ENCODE measurements at places on chromosomes 11 and 22.

GRCh38 chr11:68337399-68337835 lies 25.0 kb downstream of the LRP5 start:
- no peak for DNase-seq

- no peak for DNase-seq
Observed at GRCh38 chr11:91688672-91689071, 535.9 kb upstream of the FAT3 start.

DNA sequence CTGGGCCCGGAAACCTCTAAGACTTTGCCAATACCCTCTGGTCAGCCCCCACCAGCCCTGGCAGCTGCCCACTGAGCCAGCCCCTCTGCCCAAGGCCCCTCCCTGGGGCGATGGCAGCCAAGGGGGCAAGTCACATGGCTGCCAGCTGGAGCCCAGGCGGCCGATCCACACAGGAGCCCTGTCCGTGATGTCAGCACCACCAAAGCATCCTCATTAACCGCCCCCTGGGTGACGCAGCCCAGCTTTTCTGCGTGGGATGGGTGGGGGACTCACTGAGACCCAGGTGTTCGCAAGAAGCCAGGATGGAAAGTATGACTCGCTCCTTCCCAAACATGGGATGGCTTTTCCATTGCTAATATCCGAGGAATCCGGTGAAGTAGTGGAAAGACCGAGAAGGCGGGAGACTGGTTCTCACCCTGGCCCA lies 46.6 kb upstream of the WNT7B start:
- no peak for DNase-seq

- no peak for DNase-seq
Observed at GRCh38 chr11:104565583-104565961, 332.7 kb downstream of the CASP12 start.

DNA sequence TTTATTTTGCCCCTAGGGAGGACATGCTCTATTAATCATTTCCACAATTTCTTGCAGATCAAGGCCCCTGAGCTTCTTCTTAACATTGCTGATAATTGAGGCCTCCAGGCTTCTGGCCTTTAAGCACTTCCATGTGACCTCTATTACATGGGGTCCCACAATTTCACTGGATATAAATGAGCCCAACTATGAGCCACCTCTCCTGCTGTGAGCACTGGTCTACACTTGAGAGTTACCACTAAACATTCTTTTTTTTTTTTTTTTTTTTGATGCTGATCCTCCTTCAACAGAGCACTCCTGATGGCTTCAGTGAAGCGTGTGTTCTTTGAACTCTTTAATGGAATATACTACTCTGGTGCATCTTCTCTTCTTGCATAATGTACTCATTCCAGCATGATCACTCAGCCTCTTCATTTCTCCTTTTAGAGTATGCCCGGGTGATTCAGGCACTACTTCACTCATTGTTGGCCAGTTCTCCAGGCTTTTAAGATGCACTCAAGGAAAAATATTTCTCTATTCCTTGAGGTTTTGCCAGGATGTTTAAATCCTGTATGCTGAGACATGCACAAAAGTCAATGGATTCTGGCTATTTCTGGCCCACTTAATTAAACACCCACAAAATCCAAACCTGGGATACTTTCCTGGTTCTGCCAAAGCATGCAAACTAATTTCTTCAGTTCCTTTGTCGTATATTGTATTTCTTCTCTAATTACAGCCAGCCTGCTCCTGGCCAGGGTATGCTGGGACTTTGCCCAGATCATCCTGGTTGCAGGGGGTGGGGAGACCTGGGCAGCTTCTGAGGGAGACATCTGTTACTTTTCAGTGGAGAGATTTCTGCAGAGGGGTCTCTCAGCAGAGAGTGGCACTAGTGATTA lies 257.8 kb upstream of the LUZP2 start:
- DNase-seq, result no peak

GRCh38 chr11:84241343-84242131 lies 955.4 kb upstream of the CCDC90B start:
- DNase-seq, result no peak

GRCh38 chr11:3905080-3905953 lies 49.9 kb downstream of the STIM1 start:
- DNase-seq, result peak; percentile 93

- DNase-seq, result peak; percentile 80
Observed at GRCh38 chr11:34234086-34234740, 123.6 kb downstream of the ABTB2 start.

DNA sequence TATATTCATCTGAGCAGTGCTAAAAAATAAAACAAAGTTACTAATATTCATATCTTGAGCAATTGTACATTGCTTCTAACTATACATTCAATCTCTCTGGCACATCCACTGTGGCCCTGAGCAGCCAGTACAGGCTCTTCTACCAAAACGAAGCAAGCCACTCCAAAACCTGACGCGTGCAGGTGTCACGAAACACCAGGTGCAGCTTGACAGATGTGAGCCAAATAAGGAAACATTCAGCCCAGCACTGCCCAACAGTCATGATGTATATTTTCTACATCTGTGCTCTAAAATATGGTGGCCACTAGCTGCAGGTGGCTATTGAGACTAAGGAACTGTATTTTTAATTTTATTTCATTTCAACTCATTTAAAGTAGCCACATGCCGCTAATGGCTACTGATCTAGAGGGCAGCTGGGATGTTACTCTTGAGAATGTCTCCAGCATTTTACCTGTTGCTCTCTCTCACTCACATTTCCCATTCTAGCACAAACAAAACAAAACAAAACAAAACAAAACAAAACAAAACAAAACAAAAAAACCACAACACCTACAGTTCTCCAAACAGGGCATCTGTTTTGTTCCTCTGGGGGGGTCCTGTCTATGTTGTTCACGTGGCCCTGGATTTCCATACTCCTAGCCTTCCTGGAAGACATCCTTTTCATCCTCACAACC lies 77.7 kb downstream of the LARGE1 start:
- DNase-seq, result no peak

GRCh38 chr11:3879967-3880542 lies 24.6 kb downstream of the STIM1 start:
- DNase-seq, result peak; percentile 66

DNA sequence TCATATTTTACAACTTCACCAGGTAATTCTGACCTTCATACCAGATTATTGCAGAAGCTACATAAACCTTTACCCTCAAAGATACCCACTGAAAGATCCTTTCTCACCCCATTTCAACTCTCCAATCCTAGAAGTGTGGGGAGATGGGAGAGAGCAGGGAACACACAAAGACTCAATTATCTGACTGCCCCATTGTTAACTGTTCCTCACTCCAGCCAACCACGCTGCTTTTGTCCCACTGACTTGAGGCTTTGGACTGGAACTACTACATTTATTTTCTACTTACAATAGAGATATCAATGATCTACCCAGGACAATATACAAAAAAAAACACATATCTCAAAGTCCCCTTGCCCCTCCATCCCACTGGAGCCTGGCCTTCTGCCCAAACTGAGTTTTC lies 44.7 kb upstream of the SLN start:
- no peak for DNase-seq

DNA sequence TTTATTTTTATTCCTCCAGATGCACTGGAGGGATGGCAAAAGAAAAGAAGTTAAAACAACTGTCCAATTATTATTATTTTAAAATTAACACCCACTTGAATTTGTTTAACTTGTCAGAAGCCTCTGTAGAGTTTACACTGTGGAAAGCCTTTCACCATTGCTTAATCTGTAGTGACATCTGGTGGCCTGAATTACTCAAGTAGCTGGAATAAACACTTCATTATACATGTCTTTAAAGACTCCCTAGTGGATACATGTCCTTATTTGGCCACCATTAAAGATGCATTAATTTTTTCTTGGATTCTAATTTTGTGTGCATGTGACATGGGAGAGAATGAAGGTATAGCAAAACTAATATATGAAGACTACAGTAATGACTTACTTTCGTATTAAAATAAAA lies 1496.5 kb downstream of the FAM181B start:
- DNase-seq, result peak; percentile 61

DNA sequence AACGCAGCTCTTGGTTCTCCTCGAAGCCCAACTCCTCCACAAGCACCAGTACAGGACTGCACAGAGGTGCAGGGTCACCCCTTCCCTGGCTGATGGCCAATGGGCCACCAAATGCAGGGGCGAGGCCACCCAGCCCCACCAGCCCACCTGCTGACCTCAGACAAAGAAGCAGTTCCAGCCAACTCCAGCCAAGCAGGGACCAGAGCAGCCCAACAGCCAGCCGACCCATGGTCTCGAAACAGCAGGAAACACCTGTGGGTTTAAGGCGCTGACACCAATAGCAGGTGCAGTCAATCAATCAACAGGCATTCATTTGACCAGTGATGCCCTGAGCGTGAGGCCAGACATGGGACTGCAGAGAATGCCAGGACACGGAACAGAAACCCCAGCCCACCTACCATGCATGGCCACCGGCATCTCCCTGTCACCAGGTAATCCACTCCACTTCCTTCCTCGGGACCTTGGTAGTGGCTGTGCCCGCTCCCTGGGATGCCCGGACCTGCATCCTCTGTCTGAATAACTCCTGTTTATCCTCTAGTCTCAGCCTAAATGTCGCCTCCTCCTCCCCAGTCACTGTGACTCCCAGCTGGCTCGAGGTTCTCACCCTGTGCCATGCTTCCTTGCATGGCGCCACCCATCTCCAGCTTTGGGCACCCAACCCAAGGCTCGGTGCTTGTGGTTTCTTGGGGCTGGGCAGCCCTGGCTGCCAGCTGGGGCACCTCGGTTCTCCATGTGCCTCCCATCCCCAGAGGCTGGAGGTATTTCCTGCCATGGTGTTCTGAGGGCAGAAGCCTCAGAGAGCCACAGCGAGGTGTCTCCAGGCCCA lies 1475.4 kb downstream of the BRD1 start:
- no peak for DNase-seq

GRCh38 chr22:50253941-50254340 lies 2.9 kb upstream of the HDAC10 start:
- DNase-seq, result no peak

- DNase-seq, result peak; percentile 34
Observed at GRCh38 chr11:32154275-32154674, 63.4 kb downstream of the RCN1 start.

- peak; percentile 43 for DNase-seq
Observed at GRCh38 chr22:38316364-38317121, 690 bp downstream of the CSNK1E start.

- DNase-seq, result no peak
Observed at GRCh38 chr11:76005756-76006155, 190.7 kb downstream of the UVRAG start.

- DNase-seq, result peak; percentile 90
Observed at GRCh38 chr11:119419834-119420492, 3.0 kb downstream of the THY1 start.

DNA sequence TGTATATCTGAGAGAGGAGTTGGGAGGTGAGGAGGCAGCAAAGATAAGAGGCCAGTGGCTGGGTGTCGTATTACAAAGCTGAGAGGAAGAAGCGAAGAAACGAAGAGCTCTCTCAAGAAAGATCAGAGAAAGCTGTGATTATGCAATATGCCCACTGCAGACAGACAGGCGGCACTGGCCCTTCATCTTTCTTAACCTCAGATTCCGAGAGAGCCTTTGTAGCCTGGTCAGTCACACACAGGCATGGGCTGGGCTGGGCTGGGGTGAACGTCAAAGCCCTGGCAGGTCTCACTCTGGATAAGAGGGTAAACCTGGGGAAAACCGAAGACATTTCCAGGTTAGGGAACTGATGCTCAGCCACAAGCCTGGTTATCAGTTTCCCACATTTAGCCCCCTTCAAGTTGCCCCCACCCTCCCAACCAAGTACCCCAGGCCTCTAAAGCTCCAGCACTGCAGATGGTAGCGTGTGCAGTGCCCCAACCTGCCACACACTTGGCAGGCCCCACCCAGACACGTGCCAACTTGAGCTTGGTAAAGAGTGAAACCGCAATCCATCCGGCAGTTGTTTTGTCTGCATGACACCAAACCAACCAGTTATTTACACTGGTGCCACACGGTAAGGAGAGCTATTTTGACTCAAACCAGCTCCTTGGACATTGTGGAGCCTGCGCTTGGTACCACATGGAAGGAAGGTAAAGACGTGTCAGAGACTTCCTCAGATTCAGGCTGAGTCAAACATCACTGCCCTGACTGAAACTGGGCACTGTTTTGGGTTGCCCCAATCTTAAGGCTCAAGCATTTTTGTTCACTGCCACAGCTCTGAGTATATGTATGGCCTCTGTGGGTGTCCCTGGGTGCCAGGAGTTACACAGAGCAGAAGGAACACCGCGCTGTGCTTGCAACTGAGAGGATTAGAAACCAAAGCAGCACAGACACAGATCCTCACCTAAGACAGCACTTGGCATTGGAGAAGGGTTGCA lies 135.9 kb downstream of the FDX1 start:
- no peak for DNase-seq

- DNase-seq, result no peak
Observed at GRCh38 chr11:134250246-134250645, 2.9 kb downstream of the THYN1 start.

- no peak for DNase-seq
Observed at GRCh38 chr11:111793863-111794262, 27.7 kb upstream of the PPP2R1B start.

DNA sequence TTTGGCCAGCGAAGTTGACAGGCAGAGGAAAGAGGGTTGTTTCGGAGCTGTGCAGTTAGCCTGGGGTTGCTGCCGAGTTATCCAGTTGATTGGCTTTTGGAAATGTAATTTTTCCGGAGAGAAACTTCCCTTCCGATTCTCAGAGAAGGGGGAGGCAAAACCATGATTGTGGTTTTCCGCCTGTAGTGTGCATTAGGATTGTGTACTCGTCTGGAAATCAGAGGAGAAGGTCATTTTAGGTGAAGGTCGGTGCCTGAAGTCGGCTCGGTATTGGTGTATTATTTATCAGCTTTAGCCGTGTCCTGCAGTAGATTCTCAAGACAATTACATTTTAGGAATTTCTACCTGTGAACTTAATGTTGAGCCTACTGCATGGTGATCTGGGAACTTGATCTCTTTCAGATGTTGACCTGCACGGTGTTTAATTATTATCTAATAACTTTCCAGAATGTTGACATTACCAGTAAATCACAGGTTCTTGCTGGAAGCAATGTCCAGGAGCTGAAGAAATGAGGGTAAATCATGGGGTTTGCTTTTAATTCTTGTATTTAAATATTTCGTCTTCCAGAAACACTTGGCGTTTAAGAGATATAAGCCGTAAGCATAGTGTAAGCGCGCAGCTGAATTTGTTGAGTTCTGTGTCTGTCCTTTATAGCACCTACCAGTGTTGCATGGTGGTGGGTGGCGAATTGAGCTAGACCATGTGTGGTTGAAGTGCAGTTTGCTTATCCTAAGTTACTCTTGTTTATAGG lies 1.3 kb downstream of the ARHGEF12 start:
- DNase-seq, result peak; percentile 71

- no peak for DNase-seq
Observed at GRCh38 chr11:7604331-7604955, 68.9 kb downstream of the CYB5R2 start.

Data from ACHN (cell line).